Activated CD4-positive, alpha-beta T cell treated with anti-CD3 and anti-CD28 coated beads for 1 hour (primary cell): ENCODE measurements at places on chromosomes 16 and 17.

DNA sequence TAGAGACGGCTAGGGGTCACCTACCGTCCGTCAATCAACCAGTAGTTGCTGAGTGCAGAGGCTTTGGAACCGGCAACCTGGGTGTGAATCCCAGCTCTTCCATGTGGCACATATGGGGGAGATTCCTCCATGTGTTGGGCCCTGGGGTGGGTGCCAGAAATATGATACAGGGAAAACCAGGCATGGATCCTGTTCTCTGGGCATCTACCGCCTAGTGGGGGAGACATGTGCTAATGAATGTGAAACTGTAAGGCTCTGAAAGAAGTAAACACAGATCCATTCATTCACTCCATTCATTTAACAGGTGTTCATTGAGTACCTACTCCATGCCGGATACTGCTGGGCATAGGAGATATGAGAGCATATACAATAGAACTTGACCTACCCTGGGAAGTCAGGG is 39.5 kb upstream of the SDK2 start:
- DNase-seq, result no peak

DNA sequence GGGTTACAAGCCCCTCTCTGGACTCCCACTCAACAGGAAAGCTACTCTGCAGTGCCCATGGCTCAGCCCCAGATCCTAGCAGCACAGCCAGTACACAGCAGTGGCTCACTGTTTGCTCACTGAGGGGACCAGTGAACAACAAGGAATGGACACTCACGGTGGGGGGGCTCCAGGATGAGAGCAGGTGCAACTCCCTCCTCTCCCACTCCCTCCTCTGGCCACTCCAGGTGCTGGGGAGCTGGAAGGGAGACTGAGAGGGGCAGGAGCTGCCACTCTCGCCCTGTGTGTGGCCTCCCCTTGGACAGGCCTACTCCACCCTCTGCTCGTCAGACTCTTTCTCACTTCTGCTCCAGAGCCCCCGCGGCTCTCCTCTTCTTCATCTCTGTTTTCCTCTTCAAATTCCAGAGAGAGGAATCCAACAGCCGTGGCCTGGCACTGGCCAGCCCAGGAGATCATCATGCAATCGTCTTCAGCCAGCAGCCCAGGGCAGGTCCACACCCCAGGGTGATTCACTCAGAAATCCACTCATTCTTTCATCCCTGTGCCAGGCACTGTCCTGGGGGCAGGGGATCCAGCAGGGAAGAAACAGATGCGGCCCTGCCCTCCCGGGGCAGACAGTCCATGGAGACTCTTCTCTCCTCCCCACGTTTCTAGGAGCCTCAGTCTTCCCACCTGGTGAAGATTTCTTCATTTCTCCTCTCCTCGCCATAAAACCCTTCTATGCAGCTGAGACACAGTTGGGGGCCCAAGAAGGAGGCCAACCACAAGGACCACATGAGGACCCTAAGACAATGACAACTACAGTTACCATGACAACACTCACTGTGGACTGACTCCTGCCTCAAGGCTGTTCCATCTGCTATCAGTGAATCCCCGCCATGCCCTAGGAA is 30.7 kb downstream of the CFAP20 start:
- no peak for DNase-seq

GRCh38 chr17:17508646-17509591 is 12.7 kb upstream of the RASD1 start:
- DNase-seq, result no peak

- DNase-seq, result no peak
These were observed 279.5 kb upstream of the MYOCD start for GRCh38 chr17:12386225-12386624.

DNA sequence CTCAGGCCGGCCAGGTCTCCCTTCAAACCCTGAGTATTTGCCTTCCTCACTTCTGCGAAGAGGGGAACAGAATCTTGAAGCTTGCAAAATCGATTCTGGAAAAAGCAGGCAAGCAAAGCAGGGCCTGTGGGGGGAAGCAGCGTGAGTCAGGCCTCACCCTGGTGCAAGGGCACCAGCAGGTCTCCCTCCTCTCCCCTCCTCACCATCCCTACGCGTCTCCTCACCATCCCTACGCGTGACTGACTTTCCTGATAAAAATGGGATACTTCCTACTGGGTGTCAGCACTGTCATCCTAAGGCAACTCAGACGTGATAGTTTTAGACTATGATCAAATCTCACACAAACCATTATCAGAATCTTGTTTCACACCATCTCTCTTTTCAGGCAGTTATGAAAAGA is 12.1 kb downstream of the CMTM3 start:
- DNase-seq, result no peak

- no peak for DNase-seq
These were observed 4.6 kb upstream of the GHDC start for GRCh38 chr17:42198897-42199296.
